ENCODE measurements at places on chromosomes 1 and 21.

GRCh38 chr1:44323947-44324346 lies 31.1 kb downstream of the ERI3 start:
- DNase-seq: no peak

DNA sequence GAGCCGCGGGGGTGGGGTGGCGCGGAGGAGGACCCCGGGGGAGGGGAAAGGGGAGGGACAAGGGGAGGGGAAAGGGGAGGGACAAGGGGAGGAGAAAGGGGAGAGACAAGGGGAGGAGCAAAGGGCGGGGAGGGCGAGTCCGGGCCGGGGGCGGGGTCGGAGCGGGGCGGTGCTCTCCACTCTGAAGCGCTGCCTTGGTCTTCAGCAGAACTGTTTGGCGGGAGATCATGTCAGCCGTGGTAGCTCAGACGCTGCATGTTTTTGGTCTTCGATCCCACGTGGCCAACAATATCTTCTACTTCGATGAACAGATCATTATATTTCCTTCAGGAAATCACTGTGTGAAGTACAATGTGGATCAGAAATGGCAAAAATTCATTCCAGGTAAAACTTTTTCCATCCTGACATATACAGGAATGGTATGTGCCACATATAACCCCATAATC lies 420 bp downstream of the CFAP57 start:
- DNase-seq: peak; percentile 92

DNA sequence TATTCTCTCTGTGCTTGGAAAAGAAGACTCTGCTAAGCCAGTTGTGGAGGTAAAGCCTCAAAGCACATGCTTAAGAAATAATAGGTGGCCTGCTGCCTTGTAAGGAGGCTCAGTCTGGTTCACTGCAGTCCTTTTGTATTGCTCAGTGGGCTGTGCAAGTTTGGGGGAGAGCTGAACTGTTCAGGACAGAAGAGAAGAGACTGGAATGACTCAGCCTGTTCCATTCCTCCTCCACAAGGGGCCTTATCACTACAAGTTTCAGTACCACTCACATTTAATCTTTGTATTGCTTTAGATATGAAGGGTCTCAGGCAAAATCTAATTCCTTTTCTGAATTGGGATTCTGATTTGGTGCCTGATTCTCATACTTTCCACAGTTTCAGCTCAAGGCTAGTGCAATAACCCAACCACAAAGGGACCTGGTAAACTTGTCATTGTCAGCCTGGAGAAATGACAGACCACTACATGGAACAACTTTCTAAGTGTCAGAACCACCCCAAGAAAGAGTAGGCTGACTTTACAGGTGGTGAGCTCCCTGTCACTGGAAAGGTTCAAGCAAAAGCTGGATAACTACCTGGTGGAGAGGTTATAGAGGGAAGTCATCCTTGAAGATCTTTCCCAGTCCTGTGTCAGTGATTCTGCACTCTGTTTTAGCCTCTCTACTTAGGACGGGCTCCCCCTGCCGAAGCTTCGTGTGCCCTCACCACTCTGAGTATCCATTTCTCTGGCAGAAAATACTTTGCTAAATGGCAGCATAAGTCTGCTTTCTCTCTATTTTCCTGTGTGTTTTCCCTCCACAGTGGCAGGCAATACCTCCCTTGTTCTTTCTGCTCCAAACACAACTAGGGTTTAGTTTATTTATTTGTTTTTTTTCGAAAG lies 162.9 kb upstream of the GJB5 start:
- DNase-seq: no peak

GRCh38 chr1:194734970-194735369 lies 1548.6 kb upstream of the B3GALT2 start:
- DNase-seq: no peak

DNA sequence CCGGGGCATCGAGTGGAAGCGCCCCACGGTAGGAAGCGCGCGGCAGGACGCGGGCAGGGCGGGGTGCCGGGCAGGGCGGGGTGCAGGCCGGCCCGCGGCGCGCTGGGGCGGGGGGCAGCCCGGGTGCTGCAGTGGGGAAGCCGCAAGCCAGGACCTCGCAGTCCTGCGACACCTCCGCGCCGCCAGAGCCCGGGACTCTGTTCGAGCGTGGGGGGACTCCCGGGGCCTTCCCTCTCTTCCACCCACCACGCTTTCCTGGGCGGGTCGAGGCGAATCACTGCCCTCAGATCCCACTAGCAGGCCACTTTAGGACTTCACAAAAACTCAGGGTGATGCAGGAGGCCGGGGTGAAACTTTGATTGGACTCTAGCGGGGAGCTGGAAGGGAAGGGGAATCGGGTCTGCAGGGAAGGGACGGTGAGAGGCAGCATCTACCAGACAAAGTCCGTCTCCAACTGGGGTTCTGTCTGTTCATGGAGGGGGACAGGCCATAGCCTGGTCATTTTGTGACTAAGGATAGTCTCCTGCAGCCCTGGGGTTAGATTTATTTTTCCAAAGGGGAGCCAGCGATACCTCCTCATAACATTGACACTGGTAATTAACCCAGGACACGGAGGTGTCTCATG lies 623 bp downstream of the CAPN2 start:
- DNase-seq: no peak

DNA sequence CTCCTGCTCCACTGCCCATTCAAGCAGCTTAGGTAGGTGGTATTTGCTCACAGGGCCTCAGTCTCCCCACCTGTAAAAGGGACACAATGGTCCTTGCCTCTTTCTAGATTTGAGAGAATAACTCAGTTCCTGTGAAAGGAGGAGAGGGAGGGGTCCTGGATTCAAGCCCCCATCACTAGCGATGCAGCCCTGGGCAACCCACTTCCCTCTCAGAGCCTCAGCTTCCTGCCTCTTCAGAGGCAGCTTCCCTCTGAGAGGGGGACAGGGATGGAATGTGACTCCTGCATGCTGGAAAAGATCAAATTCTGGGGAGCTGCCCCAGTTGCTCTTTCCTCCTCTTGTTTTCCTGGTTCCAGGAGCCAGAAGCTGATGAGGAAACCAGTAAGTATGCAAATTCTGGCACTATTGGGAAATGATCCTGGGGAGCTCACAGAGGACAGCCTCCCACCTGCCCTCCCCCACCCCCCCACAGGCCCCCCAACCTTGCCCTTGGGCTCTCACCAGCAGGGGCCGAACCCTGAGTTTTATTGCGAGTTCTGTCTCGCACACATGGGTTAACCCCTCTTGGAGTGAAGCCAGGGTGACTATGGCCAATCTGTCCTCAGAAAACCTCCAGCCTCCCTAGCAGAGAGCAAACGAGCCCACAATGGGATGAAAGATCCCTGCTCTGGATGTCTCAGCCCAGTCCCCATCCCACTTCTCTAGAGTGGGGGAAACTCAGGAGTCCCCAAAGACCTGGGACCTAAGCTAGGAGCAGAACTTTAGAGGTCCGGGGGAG lies 11.7 kb downstream of the ZC3H12A start:
- DNase-seq: no peak

- DNase-seq: no peak
These were observed 11.0 kb upstream of the TMEM200B start for GRCh38 chr1:29134695-29135028.

- DNase-seq: no peak
These were observed 47.0 kb downstream of the ACTL8 start for GRCh38 chr1:17802164-17802563.

DNA sequence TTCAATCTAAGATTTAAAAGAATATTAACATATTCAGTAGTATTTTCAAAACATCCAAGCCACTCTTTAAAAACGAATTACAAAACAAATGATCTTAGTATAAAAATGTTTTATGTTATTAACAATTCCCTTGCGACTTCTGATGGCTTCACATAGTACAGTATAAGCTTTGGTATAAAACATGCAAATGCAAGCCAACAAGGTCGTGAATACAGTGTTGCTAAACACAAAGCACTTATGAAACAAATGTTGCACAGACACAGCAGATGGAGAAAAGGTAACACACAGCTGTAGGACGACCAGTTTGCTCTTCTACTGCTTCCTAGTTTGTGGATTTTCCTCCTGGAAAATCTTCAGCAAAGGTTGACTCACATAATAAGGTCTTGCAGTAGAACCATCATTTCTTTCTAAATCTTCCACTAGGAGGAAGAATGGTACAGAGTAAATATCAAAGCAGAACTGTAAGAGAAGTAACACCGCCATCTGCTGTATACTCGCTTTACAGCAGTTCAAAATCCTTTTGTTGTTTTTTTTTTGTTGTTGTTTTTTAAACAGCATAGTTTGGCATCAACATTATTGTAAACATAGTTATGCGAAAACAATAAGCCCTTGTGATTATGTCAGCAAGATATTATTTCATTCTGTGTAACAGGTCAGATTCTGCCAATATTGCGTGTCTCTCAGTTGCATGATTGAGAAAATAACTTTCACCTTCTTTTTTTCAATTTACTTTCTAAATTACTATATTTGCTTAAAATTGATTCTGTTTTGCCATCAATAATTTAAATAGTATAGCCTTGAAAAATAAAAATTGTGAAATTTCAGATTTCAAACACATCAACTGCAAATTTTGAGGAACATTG lies 69.5 kb downstream of the LHX8 start:
- no peak for DNase-seq

GRCh38 chr1:165060285-165060793 lies 296.2 kb downstream of the LMX1A start:
- no peak for DNase-seq

DNA sequence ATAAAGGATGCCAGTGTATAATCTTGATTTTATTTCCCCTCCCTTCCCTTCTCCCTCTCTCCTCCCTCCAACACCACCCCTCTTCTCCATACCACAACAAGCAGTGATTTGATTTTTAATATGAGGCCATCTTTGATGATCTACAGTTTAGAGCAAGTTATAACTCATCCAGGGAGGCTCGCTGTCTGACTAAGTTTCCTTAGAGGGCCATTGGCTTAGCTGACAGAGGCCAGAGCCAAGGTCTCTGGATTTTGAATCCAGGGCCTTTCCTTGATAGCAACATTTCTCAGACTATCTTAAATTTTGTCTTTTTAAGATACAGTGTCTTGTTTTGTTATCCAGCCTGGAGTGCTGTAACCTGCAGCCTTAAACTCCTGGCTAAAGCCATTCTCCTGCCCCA lies 431.0 kb upstream of the USP24 start:
- no peak for DNase-seq

GRCh38 chr1:1780598-1781525 lies 2.6 kb upstream of the NADK start:
- DNase-seq: no peak

- no peak for DNase-seq
These were observed 4.1 kb downstream of the TAGLN2 start for GRCh38 chr1:159921251-159921650.

- DNase-seq: no peak
These were observed 10.3 kb downstream of the DUSP23 start for GRCh38 chr1:159791031-159791430.

GRCh38 chr1:166980818-166981217 lies 5.5 kb upstream of the ILDR2 start:
- DNase-seq: no peak

GRCh38 chr1:108792420-108792819 lies 45.9 kb downstream of the STXBP3 start:
- DNase-seq: no peak

DNA sequence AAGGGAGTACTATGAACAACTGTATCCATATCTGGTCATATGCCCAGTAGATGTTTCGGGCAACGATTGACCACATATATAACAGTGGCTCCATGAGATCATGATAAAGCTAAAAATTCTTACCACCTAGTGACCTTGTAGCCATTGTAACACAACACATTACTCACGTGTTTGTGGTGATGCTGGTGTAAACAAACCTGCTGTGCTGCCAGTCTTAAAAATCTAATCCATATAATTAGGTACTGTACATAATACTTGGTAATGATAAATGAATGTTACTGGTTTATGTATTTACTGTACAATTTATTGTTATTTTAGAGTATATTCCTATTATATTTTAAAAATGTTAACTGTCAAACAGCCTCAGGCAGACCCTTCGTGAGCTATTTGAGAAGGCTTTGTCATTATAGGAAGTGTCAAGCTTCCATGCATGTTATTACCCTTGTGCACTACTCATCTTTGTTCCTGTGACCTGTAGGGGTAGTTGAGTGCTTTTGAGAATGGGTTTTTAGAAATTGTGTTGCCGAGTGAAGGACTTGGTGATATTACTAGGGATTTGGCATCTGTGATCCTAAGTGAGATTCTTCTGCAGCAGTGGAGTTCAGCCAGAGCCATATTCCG lies 23.6 kb downstream of the DIP2A start:
- no peak for DNase-seq

Measured in liver (tissue), 10 donors.